MCF 10A (cell line): ENCODE measurements at places on chromosomes 12 and 14. TPM values are rescaled to one million over a fixed set of nuclear protein-coding genes. Genes with fewer than 3 reads are reported as not detected.

The TDRD9 gene
- 0.40 and 0.91 TPM in 2 replicates for total RNA-seq

The GPR84 gene
- 0.17 TPM in 1 of 2 replicates, not detected in the other for total RNA-seq

The SPIC gene
- not detected in 2 replicates for total RNA-seq

The ETFBKMT gene
- total RNA-seq, result 3.0 and 3.3 TPM in 2 replicates

The PCED1B gene
- 5.1 and 9.6 TPM in 2 replicates for total RNA-seq

The PRB3 gene
- total RNA-seq, result not detected in 2 replicates

The MYF6 gene
- total RNA-seq, result not detected in 2 replicates

The TMEM179 gene
- total RNA-seq, result not detected in 2 replicates

The SMOC1 gene
- total RNA-seq, result 22.9 and 23.6 TPM in 2 replicates

The ITGA7 gene
- total RNA-seq, result 2.1 and 3.0 TPM in 2 replicates

The DNAI7 gene
- 0.14 TPM in 1 of 2 replicates, not detected in the other for total RNA-seq

The RBP5 gene
- not detected in 2 replicates for total RNA-seq

The SLC17A8 gene
- not detected in 2 replicates for total RNA-seq

The MYF5 gene
- total RNA-seq, result not detected in 2 replicates

The ACOT6 gene
- total RNA-seq, result not detected in 2 replicates

The DYRK4 gene
- total RNA-seq, result 77.9 and 87.1 TPM in 2 replicates

The COCH gene
- total RNA-seq, result 0.23 TPM in 1 of 2 replicates, not detected in the other

The MDM1 gene
- total RNA-seq, result 11.8 and 17.5 TPM in 2 replicates

The HOXC12 gene
- not detected in 2 replicates for total RNA-seq

The ARID2 gene
- 21.9 and 29.8 TPM in 2 replicates for total RNA-seq

The WASHC3 gene
- 29.4 and 38.0 TPM in 2 replicates for total RNA-seq

The ZC2HC1C gene
- 1.3 and 2.2 TPM in 2 replicates for total RNA-seq

The TGM1 gene
- total RNA-seq, result 16.9 and 26.2 TPM in 2 replicates

The GUCY2C gene
- total RNA-seq, result not detected in 2 replicates

The PARP11 gene
- 7.0 and 10.3 TPM in 2 replicates for total RNA-seq

The BATF gene
- not detected in 2 replicates for total RNA-seq

The DPY19L2 gene
- total RNA-seq, result not detected in 2 replicates

The CARMIL3 gene
- 0.20 TPM in 1 of 2 replicates, not detected in the other for total RNA-seq

The HCAR3 gene
- not detected in 2 replicates for total RNA-seq

The NIN gene
- 29.2 and 33.0 TPM in 2 replicates for total RNA-seq

The ETV6 gene
- 16.9 and 19.3 TPM in 2 replicates for total RNA-seq

The DNAJC22 gene
- 0.25 and 0.33 TPM in 2 replicates for total RNA-seq

The GLI1 gene
- total RNA-seq, result not detected in 2 replicates

The P2RX2 gene
- total RNA-seq, result not detected in 2 replicates

The CDH24 gene
- 2.6 and 4.9 TPM in 2 replicates for total RNA-seq

The TMCC3 gene
- 1.9 and 7.0 TPM in 2 replicates for total RNA-seq

The KLHL33 gene
- 0.14 TPM in 1 of 2 replicates, not detected in the other for total RNA-seq

The AACS gene
- total RNA-seq, result 52.0 and 52.8 TPM in 2 replicates

The MDP1 gene
- total RNA-seq, result 11.0 and 20.2 TPM in 2 replicates

The CATSPERB gene
- 0.71 and 1.1 TPM in 2 replicates for total RNA-seq

The RAD51AP1 gene
- 7.1 and 10.8 TPM in 2 replicates for total RNA-seq

The ASB2 gene
- total RNA-seq, result not detected in 2 replicates

The GLIPR1L2 gene
- 0.23 TPM in 1 of 2 replicates, not detected in the other for total RNA-seq

The CMA1 gene
- total RNA-seq, result not detected in 2 replicates

The ADAM21 gene
- total RNA-seq, result 0.37 and 0.59 TPM in 2 replicates

The TSPAN19 gene
- 0.63 and 1.1 TPM in 2 replicates for total RNA-seq

The GZMH gene
- not detected in 2 replicates for total RNA-seq

The TAOK3 gene
- total RNA-seq, result 24.8 and 28.6 TPM in 2 replicates
